ENCODE measurements at places on chromosomes 13 and 19.

- no peak for DNase-seq
Observed at GRCh38 chr13:37481885-37482227, 116.7 kb downstream of the POSTN start.

DNA sequence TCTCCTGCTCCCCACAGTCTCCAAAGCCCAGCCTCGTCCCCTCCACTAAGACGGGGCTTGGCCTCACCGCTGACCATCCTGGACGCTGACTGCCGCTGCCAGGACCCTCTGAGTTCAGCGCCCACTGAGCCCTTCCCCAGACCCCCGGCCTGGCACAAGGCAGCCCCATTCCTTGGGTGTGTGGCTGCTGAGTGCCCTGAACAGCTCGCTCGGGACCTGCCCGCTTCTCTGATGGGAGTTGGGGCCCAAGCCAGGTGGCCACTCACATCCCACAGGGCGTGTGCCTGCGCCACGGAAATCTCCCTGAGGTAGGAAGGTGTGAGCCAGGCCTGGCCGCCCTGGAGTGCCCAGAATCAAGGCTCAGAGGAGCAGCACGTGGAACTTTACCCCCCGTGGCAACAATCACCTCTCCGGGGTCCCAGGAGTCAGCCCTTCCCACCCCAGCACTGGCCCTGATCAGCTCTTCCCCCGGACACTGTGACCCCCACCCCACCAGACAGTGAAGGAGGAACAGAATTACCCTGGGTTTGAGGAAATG is 20.8 kb downstream of the C13orf46 start:
- no peak for DNase-seq

DNA sequence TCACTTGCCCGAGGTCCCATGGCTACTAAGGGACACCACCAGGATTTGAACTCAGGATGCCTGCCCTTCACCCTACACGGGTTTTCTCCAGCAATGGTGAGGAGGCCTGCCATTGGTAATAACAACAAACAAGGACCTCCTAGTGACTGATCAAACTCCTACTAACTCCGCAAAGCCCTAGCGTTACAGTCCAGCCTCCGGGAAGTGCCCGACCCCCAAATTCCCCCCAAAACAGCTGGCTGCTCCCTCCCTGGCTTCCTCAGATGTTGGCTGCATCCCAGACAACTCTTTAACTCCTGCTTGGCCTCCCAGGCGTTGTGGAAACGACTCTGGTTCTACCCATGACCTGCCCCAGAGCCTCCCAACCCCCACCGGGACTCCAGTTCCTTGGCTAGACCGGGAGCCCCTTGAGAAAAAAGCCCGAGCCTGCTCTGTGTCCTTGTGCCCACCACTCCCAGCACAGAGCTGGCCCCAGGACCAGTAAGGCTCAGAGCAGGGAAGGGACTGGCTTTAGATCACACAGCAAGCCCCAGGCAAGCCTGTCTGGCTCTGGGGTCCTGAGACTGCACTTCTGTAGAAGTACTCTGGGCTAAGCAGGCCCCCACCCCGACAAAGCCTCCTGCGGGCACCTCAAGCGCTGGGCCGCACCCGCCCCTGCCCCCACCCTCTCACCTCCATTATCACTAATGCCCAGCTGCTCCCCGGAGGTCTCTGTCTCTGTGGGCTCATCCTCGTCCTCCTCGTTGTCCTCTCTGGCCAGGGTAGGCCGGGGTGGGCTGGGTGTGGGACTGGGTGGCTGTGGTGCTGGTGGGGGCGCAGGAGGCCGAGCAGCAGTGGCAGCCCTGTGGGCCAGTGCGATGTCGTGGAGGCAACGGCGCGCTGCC is 4.7 kb downstream of the AKT1S1 start:
- no peak for DNase-seq

GRCh38 chr19:35260694-35261304 is 8.0 kb upstream of the USF2 start:
- no peak for DNase-seq

GRCh38 chr19:51600940-51601580 is 29.1 kb downstream of the SIGLEC5 start:
- no peak for DNase-seq

GRCh38 chr13:44857061-44857460 is 132.2 kb downstream of the NUFIP1 start:
- no peak for DNase-seq

DNA sequence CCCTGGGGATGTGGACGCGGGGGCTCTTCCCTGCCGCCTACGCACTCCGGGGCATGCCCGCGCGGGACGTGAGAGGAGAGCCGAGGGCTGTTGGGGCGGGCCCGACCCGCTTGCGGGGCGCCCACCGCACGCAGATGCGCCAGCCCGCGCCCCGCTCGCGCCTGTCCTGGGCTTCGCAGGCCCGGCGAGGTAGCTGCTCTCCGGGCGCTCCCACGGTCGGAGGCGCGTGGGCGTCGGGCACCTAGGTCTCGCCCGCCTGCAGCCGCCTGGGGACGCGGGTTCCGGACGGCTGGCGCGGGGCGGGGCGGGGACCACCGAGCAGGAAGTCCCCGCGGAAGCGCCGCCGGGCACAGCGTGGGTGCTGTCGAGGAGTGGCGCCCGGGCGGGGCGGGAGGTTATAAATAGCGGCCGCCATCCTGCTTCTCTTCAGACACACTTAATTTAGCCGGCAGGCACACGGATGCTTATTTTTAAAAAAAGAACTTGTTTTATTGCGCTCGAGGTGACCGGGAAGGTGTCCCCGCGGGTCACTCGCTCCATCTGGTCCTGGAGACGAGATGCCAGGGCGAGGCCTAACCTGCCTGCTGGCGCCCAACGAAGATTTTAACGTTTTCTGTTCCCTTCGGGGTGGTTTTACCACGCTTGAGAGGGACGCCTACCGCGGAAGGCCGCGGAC is 561 bp upstream of the GJA3 start:
- no peak for DNase-seq

DNA sequence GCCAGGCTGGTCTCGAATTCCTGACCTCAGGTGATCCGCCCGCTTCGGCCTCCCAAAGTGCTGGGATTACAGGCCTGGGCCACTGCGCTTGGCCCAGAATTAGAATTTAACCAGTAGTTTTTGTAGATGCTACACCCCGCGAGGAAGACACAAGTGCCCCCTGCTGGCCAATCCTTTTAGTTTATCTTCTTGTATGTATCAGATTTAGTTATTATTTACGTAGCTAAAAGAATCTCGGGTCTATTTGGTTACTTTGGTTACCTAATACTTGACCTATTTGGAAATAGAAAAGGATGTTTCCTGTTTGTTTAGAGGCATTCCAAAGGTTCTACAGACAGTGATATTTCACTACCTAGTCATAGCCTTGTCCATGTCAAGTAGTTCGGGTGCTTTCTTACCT is 22.0 kb downstream of the MUC16 start:
- no peak for DNase-seq

DNA sequence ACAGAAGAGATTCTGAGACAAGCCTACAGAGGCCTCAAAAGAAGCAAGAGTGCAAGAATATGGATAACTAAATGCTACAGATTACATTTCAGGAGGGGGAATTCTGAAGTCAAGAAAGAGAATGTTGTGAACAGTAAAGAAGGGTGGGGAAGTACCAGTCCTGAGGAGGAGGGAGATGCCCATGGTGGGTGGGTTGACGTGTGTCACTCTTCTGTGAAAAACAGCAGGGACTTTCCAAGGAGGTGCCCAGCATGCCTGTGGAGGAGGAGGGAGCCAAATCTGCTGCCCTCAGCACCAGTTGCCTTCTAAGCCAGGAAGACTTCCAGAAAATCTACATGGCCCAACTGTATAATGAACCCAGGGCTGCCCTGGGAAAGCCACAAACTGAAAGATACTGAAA is 87.7 kb downstream of the SGCG start:
- DNase-seq = no peak

DNA sequence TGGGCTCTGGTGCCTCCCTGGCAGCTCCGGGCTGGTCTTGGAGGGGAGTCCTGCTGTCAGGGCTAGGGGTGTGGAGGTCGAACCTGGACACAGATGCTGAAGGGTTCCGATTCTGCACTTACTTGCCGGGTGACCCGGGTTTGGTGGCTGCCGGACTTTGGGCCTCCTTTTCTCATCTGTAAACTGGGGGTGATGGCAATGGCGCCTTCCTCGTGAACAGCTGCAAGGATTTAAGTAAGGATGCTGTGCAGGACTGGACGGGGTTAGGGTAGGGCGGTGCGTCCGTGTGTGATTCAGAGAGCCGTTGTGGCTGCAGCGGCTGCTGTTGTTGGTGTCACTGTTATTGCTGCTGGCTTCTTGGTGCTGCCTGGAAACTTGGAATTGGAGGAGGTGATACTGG is 2.4 kb downstream of the HPN start:
- DNase-seq = no peak

GRCh38 chr19:941292-942132 is 15.7 kb downstream of the ARID3A start:
- DNase-seq = no peak

- no peak for DNase-seq
Observed at GRCh38 chr13:106657104-106657503, 89.2 kb upstream of the ARGLU1 start.

DNA sequence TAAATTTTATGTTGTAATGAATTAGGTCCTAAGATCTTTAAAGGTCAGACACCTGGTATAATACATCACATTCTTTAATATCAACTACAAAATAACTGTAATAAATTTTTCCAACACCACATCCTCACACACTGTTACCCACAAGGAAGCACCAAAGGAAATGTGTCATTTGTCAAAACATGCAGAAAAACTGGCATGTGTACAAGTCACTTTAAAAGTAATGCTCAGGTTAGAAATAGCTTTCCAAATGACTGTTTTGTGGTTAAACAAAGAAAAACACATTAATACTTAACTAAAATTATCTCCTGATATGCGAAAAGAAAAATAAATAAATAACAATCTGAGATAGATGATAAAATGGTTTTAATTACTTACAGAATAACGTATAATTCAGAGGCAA is 74.7 kb downstream of the MZT1 start:
- no peak for DNase-seq

GRCh38 chr13:47066226-47066625 is 169.4 kb upstream of the HTR2A start:
- DNase-seq = no peak

GRCh38 chr13:71858647-71859046 is 8.4 kb downstream of the DACH1 start:
- no peak for DNase-seq

DNA sequence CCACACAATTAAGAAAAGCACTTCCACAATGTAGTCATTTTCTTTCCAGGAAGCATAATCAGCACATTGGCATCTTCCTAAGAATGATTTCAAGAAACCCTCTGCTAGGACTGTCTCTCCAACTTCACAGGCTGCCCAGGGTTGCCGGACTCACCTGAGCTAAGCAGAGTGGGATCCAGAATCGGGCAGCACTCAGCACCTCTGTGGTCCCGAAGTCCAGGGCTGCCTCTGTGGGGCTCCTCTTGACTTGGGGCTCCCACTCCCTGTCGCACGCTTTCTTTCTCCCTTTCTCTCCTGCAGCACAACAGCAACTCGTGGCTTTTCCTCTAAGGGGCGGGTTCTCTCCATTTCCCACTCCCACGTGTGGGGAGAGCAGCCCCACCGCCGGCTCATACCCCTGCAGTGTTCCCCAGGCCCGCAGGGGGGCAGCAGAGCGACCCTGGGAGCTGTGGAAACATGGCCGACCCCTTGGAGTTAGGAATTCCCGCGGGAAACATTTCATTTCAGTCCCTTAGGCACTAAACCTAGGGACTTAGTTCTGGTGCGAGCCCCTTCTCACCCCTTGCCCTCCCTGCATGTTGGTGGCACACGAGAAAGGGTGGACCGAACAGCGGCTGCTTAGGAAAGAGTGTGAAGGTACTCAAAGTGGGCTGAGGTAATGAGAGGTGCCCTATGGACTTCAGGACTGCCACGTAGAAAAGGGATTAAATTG is at the start of gene TMEM272:
TSS of gene TMEM272 (minus strand) at position 316 of the 712 bp plus-strand sequence. CDS start 6,647 bp downstream, outside the sequence.
- peak; percentile 68 for DNase-seq

- no peak for DNase-seq
Observed at GRCh38 chr13:44730851-44731250, 154.7 kb upstream of the TSC22D1 start.

- no peak for DNase-seq
Observed at GRCh38 chr13:45540195-45540594, 75.3 kb downstream of the ERICH6B start.

DNA sequence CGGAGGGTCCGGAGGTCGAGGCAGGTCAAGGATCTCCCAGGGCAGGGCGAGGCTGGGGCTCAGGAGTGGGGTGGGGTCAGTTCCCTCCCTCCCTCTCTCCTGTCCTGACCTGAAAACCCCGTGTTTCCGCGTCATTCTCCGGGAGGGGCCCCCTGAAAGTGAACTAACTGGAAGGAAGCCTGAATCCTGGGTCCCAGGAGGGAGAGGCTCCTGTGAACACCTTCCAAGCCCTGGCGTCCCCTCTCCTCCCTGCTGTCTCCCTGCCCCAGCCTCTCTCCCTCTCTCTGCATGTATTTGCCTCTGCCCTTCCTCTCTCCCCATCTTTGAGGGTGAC is 741 bp upstream of the CADM4 start:
- DNase-seq = no peak

- no peak for DNase-seq
Observed at GRCh38 chr13:93086329-93086728, 140.3 kb upstream of the GPC6 start.

DNA sequence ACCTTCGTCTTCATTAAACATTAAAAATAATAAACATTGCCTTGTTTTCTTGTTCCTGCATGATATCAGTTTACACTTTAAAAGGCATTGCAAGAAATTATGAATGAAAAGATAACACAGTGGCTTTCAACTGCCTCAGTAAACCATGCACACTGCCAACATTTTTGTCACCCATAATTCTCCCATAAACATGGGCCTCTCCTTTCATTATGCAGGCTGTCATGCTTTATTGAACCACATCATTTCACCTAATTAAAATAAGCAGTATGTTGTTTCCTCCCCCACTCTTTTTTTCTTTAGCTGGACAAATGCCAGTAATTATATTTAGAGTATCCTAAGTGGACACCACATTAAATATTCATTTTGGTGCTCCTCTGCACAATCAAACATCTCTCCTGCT is 1566.5 kb upstream of the SLC10A2 start:
- DNase-seq = peak; percentile 48

GRCh38 chr13:40187841-40188591 is 478.4 kb downstream of the FOXO1 start:
- DNase-seq = peak; percentile 50

DNA sequence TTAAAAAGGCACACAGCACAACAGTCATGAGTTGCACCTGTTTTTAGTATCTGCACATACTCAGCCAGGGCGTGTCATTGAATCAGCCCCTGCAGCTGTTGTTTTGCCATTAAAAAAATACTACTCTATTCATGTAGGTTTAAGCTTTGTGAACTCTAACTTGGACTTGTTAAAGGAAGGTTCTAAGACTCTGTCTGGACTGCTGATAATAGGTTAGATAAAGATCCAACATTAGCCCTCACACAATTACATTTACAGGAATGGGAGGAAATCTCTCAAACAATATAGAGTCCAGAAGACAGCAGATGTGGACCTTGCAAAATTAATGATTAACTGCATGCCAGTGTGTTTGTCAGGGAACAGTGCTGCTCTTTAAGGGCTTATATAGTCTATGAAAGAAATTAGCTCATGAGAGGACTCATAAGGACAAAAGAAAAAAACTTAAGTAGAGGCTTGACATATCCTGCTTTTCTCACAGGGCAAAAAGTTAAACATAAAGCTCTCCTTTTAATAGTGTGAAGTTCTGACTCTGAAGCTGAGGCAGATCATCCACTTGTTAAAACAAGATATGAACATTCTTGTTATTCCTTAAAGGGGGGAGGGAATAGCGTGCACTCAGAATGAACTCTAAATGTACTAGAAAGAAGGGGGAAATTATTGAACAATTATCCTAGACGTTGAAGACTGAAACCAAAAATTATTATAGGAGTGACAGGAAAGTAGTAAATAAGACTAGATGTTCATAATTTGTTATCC is 243.6 kb downstream of the NDFIP2 start:
- peak; percentile 48 for DNase-seq
